Activated CD4-positive, alpha-beta memory T cell treated with anti-CD3 and anti-CD28 coated beads, Interleukin-2, amount 10 ng/mL, durations not matched to agents 7 days and 5 days (primary cell): ENCODE measurements at places on chromosomes 16 and 17.

GRCh38 chr17:50111673-50112655, 16.8 kb downstream of the PDK2 start:
- no peak for DNase-seq

- no peak for DNase-seq
Observed at GRCh38 chr17:1344521-1344920, 55.5 kb downstream of the YWHAE start.

GRCh38 chr16:51556694-51557340, 405.7 kb upstream of the SALL1 start:
- DNase-seq, result no peak

DNA sequence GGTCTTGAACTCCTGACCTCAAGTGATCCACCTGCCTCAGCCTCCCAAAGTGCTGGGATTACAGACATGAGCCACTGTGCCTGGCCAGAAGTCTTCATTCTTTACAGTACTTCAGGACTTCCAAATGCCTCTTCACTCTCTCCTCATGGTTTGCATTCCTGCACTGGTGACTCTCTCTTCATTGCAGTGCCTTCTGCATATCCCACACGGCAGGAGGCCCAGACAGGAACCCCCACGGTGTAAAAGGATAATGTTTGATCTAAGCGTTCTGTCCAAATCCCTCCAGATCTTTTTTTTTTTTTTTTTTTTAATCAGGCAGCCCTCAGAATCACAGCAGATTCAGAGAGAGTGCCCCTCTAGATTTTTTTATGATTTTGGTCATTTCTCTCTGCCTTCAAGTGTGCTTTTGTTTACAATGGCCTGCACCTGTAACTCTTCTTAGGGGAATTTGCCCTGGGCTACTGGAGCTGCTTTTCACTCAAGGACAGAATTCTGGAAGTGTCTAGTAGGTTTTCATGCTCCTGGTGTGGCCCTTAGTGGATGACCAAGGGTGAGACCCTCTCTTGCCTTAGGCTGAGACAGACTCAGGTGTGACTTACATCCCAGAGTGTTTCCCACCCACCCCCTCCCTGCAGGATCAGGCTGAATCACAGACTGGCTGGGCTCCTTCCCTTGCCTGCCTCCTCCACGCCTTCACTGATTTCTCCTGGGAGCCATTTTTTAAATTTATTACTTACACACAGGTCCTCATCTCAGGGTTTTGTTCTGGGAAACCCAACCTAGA, 19.8 kb upstream of the NF1 start:
- DNase-seq, result no peak

DNA sequence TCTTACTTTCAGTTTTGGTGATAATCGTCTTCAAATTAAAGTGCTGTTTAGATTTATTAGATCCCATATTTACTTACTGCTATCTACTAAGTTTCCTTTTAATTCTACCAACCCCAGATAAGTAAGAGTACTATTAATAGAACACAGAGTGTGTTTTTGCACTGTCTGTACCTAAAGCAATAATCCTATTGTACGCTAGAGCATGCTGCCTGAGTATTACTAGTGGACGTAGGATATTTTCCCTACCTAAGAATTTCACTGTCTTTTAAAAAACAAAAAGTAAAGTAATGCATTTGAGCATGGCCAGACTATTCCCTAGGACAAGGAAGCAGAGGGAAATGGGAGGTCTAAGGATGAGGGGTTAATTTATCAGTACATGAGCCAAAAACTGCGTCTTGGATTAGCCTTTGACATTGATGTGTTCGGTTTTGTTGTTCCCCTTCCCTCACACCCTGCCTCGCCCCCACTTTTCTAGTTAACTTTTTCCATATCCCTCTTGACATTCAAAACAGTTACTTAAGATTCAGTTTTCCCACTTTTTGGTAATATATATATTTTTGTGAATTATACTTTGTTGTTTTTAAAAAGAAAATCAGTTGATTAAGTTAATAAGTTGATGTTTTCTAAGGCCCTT, 56.8 kb downstream of the HLF start:
- DNase-seq, result no peak

GRCh38 chr17:74520016-74520434, 11.2 kb downstream of the CD300LB start:
- DNase-seq, result no peak

DNA sequence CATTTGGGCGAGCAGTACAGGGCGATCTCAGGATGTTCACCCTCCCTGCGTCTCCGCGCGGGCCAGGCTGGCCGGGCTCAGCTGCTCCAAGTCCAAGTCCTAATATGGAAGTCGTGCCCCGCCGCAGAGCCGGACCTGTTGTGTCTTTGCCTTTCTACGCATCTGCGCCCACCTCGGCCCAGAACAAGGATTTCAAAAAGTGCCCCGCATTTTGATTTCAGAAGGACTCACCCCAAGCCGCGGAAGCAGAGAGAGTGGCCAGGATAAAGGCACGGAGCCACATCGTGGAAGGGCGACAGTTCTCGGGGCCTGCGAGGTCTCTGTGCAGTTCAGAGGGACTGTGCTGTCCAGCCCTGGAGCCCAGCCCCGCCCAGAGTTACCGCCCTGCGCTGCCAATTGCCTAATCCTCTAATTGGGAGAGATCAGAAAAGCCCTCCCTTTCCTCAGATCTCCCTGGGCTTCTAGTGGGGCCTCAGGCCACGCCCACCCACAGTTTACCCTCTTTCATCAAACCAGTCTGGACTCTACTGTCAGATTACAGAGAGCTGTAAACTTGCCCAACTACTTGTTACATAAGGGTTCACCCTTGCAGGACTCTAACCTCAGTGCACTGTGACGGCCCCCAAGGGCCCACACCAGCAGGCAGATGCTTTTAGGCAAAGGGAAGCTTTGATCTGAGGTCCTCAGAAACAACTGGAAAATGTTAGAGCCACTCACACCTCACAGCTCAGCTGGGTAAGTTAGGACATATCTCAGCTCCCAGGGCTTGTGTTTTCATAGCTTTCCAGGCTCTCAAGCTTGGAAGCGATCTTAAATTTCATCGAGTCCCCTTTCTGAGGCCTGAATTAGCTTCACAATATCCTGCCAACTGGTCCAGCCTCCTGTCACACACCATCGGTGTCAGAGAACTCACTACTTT, at the start of gene CES1:
Gene CES1 (minus strand): TSS at position 324 of the 919 bp plus-strand sequence. CDS start 41 bp downstream, at position 283.
- DNase-seq, result no peak

GRCh38 chr17:34252095-34252443, 3.0 kb upstream of the CCL2 start:
- DNase-seq, result no peak

DNA sequence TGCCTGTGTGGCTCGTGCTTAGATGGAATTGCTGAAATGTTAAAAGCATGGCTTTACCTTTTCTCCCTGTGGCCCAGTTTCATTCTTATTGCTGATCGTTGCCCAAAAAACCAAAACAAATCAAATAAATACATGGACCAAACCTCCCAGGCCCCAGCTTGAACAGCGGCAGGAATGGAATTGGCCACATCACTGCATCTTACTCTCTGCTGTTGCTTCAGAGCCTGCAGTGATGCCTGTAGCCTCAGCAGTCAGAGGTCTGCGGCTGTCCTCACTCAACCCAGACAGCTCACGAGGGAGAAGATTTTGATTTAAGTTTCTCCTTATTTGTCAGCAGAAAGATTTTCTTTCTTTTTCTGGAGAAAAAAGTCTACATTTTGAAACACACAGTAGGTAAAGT, 91.5 kb downstream of the NPIPB11 start:
- no peak for DNase-seq

DNA sequence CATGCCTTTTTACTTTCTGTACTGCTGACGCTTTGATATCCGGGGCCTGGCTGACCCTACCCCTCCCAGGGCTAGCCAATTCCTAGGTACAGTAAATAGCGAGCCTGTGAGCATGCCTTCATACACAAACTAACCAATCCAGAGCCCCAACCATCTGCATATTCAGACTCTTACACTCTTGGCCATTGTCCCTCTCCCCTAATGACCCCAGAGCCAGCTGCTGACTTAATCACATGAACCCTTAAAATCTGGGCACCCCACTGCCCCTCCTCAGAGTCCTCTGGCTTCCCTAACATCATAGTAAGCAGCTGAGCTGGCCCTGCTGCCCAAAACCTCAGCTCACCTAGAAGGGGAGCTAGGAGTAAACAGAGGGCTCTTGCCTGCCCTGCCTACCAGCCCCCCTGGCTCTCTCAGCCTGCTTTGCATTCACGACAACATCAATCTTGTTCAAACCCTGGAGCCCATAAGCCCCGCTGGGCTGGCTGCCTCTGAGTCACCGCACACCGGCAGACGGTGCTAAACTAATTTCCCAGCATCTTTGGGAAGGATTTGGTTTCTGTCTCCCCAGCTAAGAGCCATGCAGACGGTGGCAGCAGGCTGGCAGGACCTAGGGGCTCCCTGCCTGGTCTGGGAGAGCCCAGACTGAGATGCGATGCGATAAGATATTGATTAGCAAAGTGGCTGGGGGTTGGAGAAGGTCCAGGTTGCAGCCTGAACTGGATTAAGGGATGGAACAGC, 63.2 kb downstream of the CLEC19A start:
- DNase-seq, result no peak

DNA sequence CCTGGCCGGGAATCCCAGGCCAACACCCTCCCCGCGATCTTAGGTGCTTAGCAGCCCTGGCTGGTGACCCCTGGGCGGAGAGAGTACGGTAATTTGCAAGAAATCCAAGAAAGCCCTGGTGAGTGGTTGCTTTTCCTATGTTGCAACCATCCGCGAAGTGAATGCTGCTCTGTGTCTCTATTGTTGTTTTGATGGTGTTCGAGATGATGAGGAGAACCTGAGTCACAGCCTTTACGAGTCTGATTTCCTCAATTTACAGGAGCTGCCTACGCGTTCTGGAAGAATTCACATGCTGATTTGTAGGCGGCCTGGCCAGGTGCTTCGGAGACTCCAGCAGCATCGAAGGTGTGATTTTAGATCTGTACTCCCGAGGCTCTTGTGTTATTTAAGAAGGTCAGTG, 63.3 kb downstream of the TMEM235 start:
- no peak for DNase-seq

DNA sequence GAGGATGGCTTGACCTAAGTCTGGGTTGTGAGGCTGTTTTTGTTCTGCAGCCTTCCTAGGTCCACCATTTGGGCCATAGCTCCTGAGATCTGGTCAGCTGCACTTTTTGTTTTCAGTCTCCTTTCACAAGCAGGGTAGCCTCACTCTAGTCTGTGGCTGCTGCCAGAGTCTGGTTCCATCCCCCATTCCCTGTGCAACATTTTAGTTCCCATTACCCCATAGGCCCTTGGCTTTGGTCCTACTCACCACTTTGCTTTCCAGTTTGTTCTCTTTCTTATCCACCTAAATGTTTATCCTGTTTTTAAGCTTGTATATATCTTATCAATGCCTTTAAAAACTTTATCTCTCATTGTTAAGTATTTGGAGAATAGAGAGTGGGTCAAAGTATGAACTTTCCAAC, 6.5 kb upstream of the XYLT2 start:
- DNase-seq, result no peak

DNA sequence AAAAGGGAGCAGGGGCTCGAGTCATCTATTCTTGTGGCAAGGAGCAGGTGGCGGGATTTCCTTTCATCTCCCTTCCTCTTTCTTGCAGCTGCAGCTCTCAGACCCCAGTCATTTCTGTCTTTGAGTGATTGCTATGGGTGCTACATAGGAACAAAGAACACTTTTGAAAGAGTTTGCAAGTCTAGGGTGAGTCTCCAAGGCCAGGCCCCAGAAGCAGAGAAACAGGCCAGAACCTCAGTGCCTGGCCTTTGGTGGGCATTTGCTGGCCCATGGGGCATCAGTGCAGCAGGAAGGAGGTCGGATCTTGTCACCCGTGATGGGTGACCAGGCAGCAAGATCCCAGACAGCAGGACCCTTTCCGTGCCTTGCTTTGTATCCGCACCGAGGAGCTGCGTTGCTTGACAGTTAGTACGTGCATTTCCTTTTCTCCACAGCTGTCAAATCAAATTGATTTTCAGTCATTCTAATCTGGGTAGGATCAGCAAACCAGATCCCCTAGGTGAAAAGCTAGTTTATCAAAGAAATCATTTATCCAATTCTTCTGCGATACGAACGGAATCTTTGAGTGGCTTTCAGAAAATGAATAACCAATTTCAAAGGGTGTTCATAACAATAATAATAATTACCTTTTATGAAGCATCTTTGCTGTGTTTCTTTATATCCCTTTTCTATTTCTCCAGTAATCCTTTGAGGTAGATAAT, 244.6 kb upstream of the MAF start:
- DNase-seq, result no peak

DNA sequence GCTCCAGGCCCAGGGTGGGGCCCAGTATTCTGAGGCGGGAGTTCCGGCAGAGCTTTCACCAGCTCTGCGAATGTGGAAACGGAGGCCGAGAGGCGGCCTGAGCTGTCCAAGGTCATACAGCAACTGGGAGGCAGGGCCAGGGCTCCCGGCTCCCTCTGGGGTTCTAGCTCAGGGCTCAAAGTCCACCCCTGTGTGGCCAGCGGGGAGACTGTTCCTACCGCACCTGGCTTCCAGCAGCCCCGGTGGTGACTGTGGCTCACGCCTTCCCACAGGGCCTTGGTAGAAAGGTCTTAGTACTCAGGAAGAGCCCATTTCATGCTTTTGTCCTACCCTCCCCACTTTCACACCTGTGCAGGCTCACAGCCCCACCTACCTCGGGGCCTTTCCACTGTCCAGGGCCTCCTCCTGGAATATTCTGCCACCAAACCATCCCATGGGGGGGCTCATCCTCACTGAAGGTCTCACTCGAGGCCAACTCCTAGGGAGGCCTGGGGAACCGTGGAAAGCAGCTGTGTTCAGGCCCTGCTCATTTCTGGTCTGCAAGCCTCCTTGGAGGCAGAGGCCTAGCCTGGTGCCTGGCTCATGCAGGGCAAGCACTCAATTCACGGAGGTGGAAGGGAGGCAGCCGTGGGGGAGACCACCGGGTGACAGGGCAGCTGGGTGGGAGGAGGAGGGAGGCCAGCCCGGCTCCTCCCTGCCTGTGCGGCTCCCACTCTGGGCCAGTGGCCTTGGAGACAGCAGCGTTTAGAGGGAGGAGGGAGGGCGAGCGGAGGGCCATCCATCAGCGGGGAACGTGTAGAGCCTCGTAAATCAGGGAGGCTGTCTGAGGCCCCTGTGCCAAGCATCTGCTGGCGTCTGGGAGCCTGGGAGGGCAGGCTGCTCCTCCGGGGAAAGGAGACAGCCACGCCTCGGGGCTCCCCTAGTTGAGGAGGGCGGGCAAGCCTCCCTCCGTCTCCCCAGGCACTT, 12.7 kb upstream of the DOC2B start:
- no peak for DNase-seq

DNA sequence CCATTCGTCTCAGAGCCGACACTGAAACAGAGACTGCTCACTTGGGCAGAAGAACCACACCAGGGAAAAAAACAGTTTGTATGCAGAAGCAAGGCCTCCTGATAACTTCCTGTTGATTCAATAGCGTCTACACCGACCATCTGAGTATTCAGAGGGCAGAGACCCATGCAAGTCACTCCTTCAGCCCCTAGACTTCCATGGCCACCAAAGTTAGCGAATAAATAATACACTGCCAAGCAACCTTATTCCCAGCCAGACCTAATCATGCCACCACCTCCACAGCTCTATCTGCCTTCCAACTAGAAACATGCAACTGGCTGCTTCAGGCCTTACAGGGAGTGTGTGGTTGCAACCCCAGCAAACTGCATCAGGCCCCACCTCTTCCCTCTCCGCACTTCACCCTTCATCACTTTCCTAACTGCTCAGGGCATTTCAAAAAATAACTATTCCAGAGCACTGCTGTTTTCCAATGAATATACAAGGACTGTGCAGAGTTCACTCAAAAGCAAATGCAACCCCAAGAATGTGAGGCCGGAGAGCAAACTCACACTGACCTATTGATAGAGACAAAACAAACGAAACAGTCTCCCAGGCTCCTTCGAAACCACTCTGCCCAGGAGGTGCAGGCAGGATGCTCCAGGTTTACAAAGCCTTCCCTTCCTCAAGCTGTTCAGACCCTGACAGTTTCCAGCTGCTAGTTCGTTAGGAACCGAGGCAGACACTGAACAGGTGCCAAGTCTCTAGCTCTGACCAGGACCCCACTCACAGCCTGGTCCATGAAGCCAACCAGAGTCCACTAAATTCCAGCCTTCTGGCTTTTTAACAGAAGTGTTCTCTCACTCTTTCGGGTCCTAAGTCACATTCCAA, 3.6 kb downstream of the USP7 start:
- DNase-seq, result peak; percentile 41
